ENCODE measurements at places on chromosomes 3 and 15.
A peak's percentile ranks its signal among the peaks of the same experiment; 100 is the strongest.

- no peak for DNase-seq
These were observed 35.9 kb upstream of the GOLGA6L9 start for GRCh38 chr15:82393671-82394070.

GRCh38 chr3:46566040-46566641, at the start of gene LRRC2:
TSS of gene LRRC2 (minus strand) at chr3:46566302. CDS start at chr3:46551591, 14,711 bp downstream.
- peak; percentile 30 for DNase-seq

GRCh38 chr15:47857776-47858167, 140.5 kb downstream of the SEMA6D start:
- no peak for DNase-seq

- no peak for DNase-seq
These were observed 95.4 kb upstream of the CADPS start for GRCh38 chr3:62970648-62971047.

DNA sequence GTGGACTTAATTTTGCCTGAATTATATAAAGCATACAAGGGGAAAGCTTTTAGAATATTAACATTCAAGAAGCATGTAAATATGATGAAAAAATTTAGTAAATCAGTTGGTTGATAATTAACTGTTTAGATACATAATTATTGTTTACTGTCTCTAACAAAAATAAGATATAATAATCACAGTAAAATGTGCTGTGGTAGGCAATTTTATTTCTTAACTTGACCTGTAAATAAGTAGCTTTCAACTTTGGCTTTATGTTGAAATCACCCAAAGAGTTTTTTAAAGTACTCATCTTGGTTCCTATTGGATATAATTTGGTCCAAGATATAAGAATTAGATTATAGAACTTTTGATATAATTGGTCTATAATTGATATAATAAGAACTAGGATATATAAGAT, 1374.5 kb downstream of the NSUN3 start:
- DNase-seq, result no peak

GRCh38 chr3:4845882-4846281, 133.4 kb upstream of the BHLHE40 start:
- no peak for DNase-seq

DNA sequence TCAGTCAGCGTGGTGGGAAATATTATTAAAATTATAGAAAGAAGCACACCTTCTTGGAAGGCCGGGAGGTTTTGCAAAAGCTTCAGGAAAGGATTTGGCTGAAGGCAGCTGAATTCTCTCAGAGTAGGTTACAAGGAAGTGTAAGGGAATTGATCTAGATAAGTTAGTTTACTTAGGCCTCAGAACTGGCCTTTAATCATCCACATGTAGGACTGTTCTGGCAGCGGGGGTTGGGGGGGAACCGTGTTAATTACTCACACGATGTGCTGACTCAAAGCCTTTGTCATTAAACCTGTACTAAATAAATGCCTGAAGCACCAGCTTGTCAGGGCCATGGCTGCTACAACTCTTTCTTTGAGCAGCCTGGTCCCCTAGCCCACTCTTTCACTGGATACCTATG, 12.8 kb downstream of the ASB14 start:
- no peak for DNase-seq

GRCh38 chr15:33182278-33182905, 12.1 kb downstream of the FMN1 start:
- no peak for DNase-seq

GRCh38 chr15:85625856-85626255, 168.9 kb downstream of the KLHL25 start:
- peak; percentile 31 for DNase-seq

GRCh38 chr3:14980689-14981088, 33.3 kb downstream of the NR2C2 start:
- DNase-seq, result no peak

GRCh38 chr3:16928386-16929132, 43.8 kb downstream of the PLCL2 start:
- no peak for DNase-seq

- DNase-seq, result no peak
These were observed 615.1 kb upstream of the KCNMB2 start for GRCh38 chr3:177921153-177921552.

DNA sequence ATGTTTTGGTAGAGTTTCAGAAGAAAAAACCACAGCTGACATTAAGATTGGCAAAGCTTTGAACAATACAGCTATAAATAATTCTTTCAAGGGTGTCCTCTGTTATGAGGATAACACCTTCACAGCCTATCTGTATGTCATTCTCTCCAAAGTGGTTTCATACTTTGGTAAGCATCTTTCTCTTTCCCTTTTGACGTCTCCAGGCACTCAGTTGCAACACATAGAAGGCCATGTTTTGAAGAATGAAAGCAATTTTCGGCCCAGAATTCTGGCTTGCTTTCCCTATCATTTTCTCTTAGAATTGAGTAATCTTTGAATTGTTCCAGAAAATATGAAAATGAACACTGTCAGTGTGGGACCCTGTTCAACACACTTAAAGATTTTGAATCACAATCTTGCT, 200.0 kb upstream of the CBLB start:
- DNase-seq, result no peak

GRCh38 chr3:170128977-170129431, 52.5 kb downstream of the PHC3 start:
- DNase-seq, result no peak

DNA sequence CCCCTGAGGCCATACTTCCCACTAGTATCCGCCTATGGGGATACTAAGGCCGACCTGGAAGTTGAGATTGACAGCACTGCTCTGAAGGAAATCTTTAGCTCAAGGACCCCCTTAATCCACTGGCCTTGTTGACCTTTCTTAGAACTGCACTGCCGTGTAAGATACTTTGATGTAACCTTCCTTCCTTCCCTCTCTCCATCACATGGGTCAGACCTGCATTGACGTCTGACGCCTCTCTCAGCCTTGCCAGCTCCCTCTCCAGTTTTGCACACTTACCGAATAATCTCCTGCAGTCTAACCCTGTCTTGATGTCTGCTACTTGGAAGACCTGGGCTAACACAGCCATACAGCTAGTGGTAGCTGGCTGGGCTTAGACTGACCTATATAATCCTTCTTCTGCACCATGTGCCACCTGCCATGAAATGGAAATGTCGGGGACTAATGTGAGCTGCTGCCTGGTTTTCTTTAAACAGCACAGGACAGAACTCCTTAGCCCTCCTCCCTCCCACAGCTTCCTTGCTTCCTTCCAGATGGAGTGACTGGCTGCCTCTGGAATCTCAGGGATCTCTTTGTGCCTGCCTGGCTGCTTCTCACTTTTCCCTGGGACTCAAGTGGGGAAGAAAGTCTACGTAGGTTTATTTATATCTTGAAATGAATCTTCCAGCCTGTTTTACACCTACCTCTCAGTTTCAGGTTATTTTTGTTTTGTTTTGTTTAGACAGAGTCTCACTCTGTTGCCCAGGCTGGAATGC, 39.2 kb upstream of the HERC1 start:
- no peak for DNase-seq

DNA sequence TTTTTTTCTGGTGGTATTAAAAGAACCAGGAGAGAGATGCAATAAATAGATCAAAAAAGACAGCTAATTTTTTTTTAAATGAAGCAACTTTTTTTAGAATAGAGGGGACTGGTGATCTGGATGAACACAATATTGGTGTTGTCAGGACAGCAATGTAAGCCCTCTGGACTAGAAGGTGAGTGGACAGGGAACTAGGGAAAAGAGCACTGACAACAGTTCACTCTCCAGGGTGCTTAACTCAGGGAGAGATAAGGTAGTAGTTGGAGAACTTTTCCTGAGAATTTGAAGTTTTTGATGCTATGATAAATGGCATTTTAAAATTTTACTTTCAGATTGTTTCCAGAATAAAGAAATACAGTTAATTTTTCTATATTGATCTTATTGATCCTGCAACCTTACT, 158.3 kb upstream of the STAC start:
- no peak for DNase-seq

- no peak for DNase-seq
These were observed 11.0 kb downstream of the TNFAIP8L3 start for GRCh38 chr15:51083641-51084166.

GRCh38 chr3:82783194-82783593, 1021.7 kb upstream of the GBE1 start:
- no peak for DNase-seq

- DNase-seq, result peak; percentile 53
These were observed 14.4 kb downstream of the EFCC1 start for GRCh38 chr3:129015388-129016105.

GRCh38 chr3:126552688-126553283, 5.9 kb downstream of the C3orf22 start:
- DNase-seq, result no peak
